Neural cell (in vitro differentiated cells): ENCODE measurements at places on chromosomes 13 and 19. TPM values are rescaled to one million over a fixed set of nuclear protein-coding genes. Genes with fewer than 3 reads are reported as not detected.

ZNF77 gene
- 10.2 and 13.0 TPM in 2 replicates for polyA plus RNA-seq

SERTAD1 gene
- polyA plus RNA-seq = 3.3 and 5.1 TPM in 2 replicates

POU4F1 gene
- polyA plus RNA-seq = not detected in 2 replicates

CYP2A6 gene
- polyA plus RNA-seq = not detected in 2 replicates

CTU1 gene
- 12.6 and 16.4 TPM in 2 replicates for polyA plus RNA-seq

SPRYD7 gene
- 13.2 and 15.4 TPM in 2 replicates for polyA plus RNA-seq

PSG2 gene
- polyA plus RNA-seq = not detected in 2 replicates

FAM83E gene
- polyA plus RNA-seq = 0.73 and 1.2 TPM in 2 replicates

PRKCG gene
- polyA plus RNA-seq = 0.99 and 2.2 TPM in 2 replicates

PSG3 gene
- polyA plus RNA-seq = not detected in 2 replicates

ZNF420 gene
- polyA plus RNA-seq = 27.9 and 34.8 TPM in 2 replicates

WDR87 gene
- not detected in 2 replicates for polyA plus RNA-seq

PRSS57 gene
- polyA plus RNA-seq = not detected in 2 replicates

ASF1B gene
- 0.32 and 0.34 TPM in 2 replicates for polyA plus RNA-seq

FAAP24 gene
- 3.9 and 4.5 TPM in 2 replicates for polyA plus RNA-seq

FNDC3A gene
- polyA plus RNA-seq = 83.3 and 83.8 TPM in 2 replicates

TLE2 gene
- 7.0 and 9.6 TPM in 2 replicates for polyA plus RNA-seq

HIPK4 gene
- polyA plus RNA-seq = not detected in 2 replicates

KLK14 gene
- not detected in 2 replicates for polyA plus RNA-seq

HDGFL2 gene
- 79.7 and 89.1 TPM in 2 replicates for polyA plus RNA-seq

VSTM2B gene
- polyA plus RNA-seq = 24.4 and 32.1 TPM in 2 replicates

SCEL gene
- polyA plus RNA-seq = 0.24 TPM in 1 of 2 replicates, not detected in the other

MADCAM1 gene
- 0.22 and 1.0 TPM in 2 replicates for polyA plus RNA-seq

OR7A10 gene
- polyA plus RNA-seq = not detected in 2 replicates

FPR3 gene
- polyA plus RNA-seq = not detected in 2 replicates

IFNL1 gene
- not detected in 2 replicates for polyA plus RNA-seq

ONECUT3 gene
- polyA plus RNA-seq = 0.45 and 1.6 TPM in 2 replicates

CEACAM5 gene
- polyA plus RNA-seq = not detected in 2 replicates

ELSPBP1 gene
- polyA plus RNA-seq = not detected in 2 replicates

ZNF536 gene
- 13.3 and 13.9 TPM in 2 replicates for polyA plus RNA-seq

NEK5 gene
- 0.06 and 0.43 TPM in 2 replicates for polyA plus RNA-seq

ARRDC2 gene
- 0.10 and 3.6 TPM in 2 replicates for polyA plus RNA-seq

CYP4F2 gene
- polyA plus RNA-seq = 0.36 TPM in 1 of 2 replicates, not detected in the other

NCAN gene
- polyA plus RNA-seq = 52.1 and 59.5 TPM in 2 replicates

CGB7 gene
- not detected in 2 replicates for polyA plus RNA-seq

TNNI3 gene
- polyA plus RNA-seq = 22.5 and 22.6 TPM in 2 replicates

PSPN gene
- 1.5 and 2.4 TPM in 2 replicates for polyA plus RNA-seq

FPR1 gene
- not detected in 2 replicates for polyA plus RNA-seq

C13orf46 gene
- polyA plus RNA-seq = not detected in 2 replicates

RABAC1 gene
- 279 and 290 TPM in 2 replicates for polyA plus RNA-seq

SELENOV gene
- polyA plus RNA-seq = 1.3 TPM in 1 of 2 replicates, not detected in the other

CEACAM1 gene
- polyA plus RNA-seq = 0.12 TPM in 1 of 2 replicates, not detected in the other

NXNL1 gene
- not detected in 2 replicates for polyA plus RNA-seq

LILRA2 gene
- polyA plus RNA-seq = not detected in 2 replicates

GPR42 gene
- not detected in 2 replicates for polyA plus RNA-seq

LIM2 gene
- polyA plus RNA-seq = not detected in 2 replicates

STARD13 gene
- 0.05 TPM in 1 of 2 replicates, not detected in the other for polyA plus RNA-seq

ZNF497 gene
- 13.7 and 18.4 TPM in 2 replicates for polyA plus RNA-seq

PRX gene
- 0.20 and 0.36 TPM in 2 replicates for polyA plus RNA-seq

TMEM91 gene
- polyA plus RNA-seq = 22.1 and 24.4 TPM in 2 replicates

ZNF582 gene
- 7.5 and 14.6 TPM in 2 replicates for polyA plus RNA-seq
